Right lobe of liver (tissue), 6 donors: ENCODE measurements at places on chromosomes 6 and 20.
A peak's percentile ranks its signal among the peaks of the same experiment; 100 is the strongest.

DNA sequence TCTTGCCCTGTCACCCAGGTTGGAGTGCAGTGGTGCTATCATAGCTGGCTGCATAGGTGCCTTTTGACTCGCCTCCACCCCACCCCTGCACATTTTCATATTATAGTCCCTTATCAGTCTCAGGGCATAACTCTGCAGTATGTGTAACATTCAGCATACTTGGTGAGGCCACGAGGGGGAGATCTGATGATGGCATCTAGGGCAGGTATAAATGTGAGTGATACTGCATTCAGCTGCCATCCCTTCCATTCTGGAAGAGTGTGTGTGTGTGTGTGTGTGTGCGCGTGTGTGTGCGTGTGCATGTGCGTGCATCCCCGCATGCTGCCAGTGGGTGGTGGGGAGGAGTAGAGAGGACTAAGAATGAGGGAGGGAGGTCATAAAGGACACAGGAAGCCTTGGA lies 81.4 kb downstream of the JARID2 start:
- DNase-seq, result no peak

DNA sequence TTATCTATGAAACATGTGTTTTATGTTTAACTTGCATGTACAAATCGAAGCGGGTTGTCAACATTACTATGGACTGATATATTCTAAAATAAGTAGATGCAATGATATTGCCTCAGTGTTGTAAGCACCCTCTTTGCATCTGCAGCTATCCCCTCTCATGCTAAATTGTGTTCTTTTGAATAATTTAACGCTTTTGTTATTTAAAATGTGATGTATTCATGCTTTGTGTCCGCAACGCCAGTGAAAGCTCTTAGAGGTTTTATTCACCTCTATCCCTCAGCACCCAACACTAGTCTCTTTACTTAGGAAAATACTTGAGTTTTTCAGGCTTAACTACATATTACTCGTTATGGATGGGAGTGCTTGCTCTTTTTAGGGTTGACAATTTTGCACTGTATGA lies 173.7 kb upstream of the ID4 start:
- DNase-seq, result no peak

DNA sequence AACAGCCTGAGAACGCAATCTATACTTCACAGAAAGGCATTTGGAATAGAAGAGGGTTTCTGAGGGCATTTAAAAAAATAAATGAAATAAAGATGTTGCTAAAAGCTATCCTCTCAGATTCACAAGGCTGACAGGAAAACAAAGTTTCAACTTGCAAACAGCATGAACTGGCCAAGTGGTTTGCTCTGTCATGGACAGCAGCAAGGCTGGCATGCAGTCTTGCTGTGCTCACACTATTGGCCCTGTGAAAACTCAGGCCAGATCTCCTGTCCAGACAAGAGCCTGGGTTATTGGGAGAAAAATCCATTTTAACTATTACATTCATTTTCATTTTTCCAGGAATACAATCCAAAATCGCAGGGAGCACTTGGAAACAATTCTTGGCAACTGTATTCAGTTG lies 506.2 kb upstream of the SLC35B3 start:
- no peak for DNase-seq

DNA sequence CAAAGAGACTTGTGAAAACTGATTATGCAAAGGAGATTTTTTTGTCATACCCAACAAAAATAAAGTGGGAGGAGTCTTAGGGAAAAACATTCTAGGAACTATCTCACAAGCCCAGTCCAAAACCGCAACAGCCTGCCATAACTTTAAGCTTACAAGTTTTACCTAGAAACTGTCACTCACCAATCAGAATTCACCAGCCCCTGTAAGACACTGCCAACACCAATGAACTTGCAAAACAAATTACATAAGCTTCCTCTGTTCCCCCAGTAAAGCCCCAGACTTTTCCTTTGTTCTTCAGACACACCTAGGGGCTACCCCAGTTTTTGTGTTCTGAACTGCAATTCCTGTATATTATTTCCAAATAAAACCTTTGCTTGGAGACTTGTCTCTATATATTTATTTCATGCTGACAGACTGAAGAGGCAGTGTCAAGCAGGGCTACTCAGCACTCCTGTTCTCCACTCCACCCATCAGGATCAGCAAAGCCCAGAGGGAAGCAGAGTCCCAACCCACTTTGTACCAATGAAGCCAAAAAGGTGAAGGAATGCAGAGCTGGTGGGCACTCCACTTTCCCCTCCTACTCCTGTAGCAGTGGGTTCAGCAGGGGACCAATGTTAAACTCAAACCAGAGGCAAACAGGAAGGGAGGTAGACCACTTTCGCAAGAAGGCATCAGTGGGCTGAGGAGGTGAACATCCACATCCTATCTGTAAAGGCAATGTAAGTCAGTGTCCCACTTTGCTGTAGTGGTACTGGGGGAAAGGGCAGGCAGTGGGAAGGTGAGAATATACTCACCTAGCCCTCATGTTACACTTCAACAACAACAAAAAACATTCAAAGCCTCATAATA lies 142.5 kb upstream of the RUNX2 start:
- no peak for DNase-seq

GRCh38 chr6:118509009-118509617 lies 39.0 kb upstream of the PLN start:
- DNase-seq, result no peak

DNA sequence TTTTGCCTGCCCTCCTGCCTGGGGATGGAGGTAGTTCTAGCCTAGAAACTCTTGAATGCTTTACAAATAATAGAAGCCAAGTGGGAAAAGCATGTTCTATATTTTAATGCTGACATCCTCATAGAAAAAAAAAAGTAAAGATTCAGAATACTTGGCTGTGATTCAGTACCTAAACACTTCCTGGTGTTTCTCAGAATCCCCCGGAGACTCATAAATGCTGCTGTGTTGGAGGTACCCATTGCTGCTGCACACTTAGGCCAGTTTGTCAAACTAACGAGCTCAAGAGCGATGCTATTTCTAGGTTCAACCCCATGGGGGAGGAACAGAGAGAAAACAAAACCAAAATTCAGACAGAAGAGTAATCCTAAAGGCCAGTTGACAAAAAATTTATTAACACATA lies 38.8 kb upstream of the ZFP64 start:
- DNase-seq, result no peak

DNA sequence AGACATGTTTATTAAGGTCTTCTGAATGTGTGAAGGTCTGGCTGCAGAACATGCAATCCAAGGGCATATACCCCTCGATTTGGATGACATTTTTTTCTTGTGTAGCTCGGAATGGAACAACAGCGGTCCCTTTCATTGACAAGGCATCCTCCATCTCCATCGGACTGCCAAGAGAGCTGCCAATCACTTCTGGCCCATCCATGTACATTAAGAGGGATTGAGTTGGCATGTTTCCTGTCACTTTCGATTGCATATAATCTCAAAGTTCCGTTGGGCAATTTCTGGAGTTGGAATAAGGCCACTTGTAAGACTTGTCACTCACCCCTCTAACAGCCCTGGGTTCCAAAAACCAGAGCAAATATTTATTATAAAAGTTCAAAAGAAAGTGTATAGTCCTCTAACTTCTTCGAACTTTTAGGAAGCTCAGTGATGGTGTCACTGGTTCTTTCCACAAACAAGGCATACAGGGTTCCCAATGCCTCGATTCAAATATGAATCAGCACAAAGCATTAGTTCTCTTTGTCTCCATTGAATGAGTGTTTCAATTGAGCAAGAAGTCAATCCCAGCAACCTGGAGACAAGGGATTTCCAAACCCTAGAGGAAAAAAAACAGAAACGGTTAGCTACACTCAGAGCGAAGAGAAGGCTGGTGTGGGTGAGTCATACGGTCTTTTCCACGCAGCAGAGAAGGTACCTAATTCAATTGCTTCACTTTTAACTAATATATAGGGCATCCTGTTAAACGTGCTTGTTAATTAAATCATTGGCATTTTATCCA lies 10.9 kb downstream of the ZNF217 start:
- DNase-seq, result no peak

DNA sequence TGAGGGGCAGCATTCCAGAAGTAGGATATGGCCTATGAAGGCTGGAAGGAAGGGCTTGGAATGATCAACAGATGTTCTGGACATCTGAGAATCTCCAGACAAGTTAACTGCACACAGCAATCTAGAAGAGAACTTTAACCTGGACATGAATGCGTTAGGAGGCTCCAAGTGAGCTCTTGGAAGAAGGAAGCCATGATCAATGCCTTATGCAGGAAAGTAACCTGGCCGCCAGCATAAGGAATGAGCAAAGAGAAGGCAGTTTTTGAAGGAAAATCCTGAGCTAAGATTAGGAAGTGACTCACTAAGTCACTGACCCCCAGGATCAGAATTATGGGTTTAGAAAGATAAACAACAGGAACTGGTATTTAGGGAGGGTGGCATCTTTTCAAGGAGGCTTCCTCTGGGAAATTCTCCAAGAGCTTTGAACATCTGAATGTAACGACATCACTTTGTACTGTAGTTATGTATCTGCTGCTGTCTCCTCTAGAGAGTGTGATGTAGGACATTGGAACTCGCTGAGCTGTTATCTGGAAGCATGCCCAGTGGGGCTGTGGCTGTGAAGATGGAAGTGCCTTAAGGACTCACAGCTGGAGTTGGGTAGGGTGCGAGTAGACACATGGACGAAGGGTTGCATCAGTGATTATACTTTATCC lies 236.8 kb downstream of the PACRG start:
- DNase-seq, result no peak

- DNase-seq, result no peak
These were observed 545 bp upstream of the VSX1 start for GRCh38 chr20:25082498-25082873.

- DNase-seq, result no peak
These were observed 10.6 kb upstream of the WFDC8 start for GRCh38 chr20:45589725-45590124.

DNA sequence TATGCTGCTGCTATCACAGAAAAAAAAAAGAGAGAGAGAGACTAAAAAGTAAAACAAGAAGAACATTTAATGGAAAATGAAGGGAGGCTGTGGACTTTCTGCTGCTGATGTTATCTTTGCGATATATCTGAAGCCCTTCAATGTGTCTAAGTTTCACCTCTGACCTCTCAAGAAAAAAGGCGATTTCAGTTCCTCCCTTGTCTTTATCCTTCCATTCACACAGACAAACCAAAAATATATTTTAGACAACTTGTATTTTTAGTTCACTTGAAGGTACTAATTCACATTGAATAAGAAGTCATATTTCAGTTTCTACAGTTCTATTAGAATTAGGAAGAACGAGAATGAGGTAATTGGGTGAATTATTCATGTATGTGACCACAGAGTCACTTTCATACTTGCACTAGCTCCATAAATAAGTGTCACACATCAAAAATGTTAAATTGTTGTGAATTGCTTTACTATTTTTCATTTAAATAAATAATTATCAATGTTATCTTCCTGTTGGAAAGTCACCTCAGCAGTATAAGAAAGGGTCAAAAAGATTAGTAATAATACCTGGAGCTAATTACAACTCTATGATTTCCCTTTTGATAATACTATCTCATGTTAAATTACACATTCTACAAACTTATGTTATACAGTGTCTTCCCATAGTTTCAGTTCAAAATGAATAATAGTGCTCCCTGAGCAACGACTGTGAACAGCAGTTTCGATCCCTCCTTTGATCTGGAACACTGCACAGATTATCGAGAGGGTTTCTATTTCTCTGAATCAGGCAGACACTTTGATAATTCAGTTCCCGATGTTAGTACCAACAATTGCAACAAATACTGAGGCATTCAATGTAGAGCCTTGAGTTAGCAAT lies 85.2 kb upstream of the PLCB4 start:
- no peak for DNase-seq

- DNase-seq, result no peak
These were observed 57.7 kb downstream of the ZDHHC14 start for GRCh38 chr6:157438611-157439111.

GRCh38 chr6:136181861-136182260 lies 68.2 kb downstream of the MTFR2 start:
- DNase-seq, result no peak

- DNase-seq, result peak; percentile 46
These were observed 955 bp downstream of the DLL1 start for GRCh38 chr6:170289951-170290295.

DNA sequence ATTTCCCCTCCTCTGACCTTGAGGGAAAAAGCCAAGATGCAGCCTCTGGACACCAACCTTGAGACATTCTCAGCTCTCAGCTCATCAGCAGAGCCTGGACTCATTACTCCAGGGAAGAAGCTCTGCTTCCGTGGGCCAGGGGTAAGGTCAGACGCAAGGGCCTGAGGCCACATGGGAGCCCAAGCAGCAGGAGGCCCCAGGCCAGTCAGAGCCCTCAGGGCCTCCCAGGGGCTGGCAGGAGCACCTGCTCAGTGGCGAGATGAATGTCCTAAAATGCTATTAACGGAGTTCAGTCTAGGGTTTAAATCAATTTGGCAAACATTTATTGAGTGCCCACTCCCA lies 208.6 kb downstream of the ERMARD start:
- DNase-seq, result peak; percentile 28

DNA sequence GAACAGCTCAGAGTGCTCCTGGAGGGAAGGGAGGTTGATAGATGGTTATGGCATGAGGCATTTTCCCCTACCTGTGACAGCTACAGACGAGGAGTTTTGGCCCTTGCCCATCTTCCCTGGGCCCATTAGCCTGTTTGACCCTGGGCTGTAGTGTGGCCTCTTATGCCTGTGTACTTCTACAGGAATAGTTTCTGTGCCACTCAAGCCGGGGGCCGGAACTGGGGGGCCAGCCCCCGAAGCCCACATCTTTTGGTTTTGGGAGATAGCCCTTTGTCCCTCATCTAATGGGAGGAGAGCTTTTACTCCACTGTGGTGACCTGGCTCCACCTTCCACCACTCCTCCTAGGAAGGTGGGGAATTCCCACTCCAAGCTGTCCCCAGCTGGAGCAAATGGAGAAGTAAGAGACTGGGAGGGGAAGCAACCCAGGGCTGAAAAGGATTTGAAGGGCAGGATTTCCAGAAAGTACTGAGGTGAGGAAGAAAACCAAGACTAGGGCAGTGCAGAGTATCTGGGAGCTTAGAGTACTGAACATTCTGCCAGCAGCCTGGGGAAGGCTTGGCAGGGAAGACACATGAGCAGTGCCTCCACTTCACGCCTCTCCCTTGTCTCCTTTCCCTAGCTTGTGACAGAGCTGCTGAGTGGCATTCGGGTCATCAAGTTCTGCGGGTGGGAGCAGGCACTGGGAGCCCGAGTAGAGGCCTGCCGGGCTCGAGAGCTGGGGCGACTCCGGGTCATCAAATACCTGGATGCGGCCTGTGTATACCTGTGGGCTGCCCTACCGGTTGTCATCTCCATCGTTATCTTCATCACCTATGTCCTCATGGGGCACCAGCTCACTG lies 6.9 kb downstream of the ABCC10 start:
- DNase-seq, result no peak

DNA sequence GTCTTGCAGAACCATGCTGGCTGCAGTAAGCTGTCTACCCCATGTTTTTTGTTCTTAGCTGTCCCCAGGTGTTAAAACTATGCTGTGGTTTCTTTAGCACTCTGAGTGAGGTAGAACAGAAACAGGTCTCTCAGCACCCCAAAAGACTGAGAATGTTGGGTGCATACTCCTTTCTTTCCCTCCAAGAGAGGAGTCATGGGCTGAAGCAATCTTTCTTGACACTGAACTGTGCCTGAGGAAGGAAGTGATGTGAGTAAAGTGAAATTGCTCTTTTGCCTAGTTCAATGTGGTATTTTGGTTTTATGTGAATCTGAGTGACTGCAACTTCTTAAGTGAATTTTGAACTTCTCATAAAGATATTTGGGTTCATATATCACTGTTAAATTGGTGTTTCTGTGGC lies 138.0 kb upstream of the MCHR2 start:
- no peak for DNase-seq

- peak; percentile 64 for DNase-seq
These were observed 44.4 kb downstream of the DTD1 start for GRCh38 chr20:18632196-18632789.
